Retina (tissue), 1 donor: ENCODE measurements at places on chromosomes 4 and X.

GRCh38 chr4:119010909-119011606, 122.4 kb downstream of the SYNPO2 start:
- no peak for DNase-seq

GRCh38 chrX:154352466-154352865, 22.0 kb downstream of the FLNA start:
- DNase-seq, result no peak

DNA sequence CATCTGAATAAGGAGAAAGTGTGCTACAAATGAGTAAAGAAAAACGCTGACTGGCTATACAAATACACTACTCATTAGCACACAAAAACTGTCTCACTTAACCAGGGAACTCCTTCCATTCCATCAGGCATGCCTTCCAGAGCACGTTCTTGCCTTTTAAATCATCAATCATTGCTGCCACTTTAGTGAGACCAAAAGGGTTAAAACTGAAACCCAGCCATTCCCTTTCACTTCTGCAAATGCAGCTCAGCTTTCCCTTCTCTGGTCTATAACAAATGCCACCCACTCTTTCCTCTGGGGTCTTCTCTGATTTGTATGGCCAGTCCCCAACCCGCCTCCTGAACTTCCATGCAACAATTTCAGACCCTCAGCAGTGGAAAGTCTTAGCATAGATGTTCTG, 231.5 kb downstream of the TRIML1 start:
- no peak for DNase-seq

DNA sequence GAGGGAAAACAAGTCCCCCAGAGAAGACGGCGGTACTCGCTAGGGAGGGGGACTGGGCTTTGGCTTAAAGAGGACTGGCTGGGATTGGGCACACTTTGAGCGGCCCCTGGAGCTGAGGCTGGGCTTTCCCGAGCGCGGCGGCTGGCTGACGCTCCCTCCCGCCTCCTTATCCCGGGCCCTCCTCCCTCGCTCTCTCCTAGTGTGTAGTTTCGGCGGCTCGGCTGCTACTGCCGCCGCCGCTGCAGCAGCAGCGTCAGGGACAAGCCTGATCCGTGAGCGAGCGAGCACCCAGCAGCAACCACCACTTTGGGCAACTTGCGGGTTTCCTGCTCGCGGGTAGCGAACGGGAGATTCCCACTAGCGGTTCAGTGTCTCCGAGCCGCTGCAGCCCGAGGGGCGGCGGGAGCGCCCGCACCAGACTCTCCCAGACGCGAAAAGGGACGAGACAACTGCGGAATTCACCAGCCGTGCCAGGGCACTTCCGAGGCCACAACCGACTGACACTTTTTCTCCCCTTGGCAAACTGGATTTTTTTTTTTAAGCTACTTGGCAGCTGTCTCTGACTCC, 632 bp upstream of the PCDH7 start:
- DNase-seq, result peak; percentile 95

- no peak for DNase-seq
These were observed 57.2 kb upstream of the CXorf66 start for GRCh38 chrX:140022482-140022881.

- DNase-seq, result no peak
These were observed 128.0 kb upstream of the SLC4A4 start for GRCh38 chr4:71210823-71211222.

- DNase-seq, result no peak
These were observed 83.0 kb upstream of the CLDN34 start for GRCh38 chrX:9884031-9884779.

GRCh38 chrX:104420907-104421306, 145.1 kb upstream of the IL1RAPL2 start:
- no peak for DNase-seq

- peak; percentile 87 for DNase-seq
These were observed 1.5 kb upstream of the DDX3X start for GRCh38 chrX:41332408-41333002.

GRCh38 chrX:24207826-24208225, 58.3 kb downstream of the ZFX start:
- no peak for DNase-seq

DNA sequence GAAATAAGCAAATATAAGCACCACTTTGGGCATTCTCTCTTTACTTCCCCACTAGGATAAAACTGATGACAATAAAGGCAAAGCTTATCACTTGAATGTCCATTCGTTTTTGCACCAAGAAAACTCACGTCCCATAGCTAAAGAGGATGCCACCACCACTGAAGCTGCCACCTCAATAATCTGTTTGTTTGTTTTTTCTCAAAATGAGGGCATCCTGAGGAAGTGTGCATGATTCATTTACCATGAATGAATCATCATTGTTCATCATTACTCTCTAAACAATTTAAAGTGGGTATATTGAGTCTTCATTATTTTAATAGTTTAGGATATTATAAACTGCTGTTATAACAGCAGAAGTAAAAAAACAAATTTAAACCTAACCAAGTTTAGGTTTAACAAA, 168.2 kb downstream of the DCTD start:
- DNase-seq, result no peak

GRCh38 chrX:14616836-14617235, 87.5 kb downstream of the GLRA2 start:
- DNase-seq, result no peak

GRCh38 chr4:48578132-48578968, 88.3 kb downstream of the ZAR1 start:
- DNase-seq, result peak; percentile 63

DNA sequence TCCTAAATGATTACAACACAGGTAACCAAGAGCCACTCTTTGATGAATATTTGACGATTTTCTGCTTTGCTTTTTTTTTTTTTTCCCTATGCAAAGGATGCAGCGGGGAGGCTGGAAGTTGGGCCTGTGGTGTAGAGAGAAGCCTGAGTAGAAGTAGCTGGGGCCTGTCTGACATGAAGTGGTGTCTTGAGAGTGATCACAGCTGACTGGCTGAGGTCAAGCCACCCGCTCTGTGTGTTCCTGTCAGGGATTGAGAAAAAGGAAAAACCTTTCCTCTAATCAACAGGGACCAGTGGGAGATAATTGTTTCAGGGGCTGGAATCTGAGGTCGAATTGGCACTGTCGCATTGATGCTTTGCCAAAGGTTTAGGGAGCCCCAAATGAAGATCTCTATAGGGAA, 258.7 kb downstream of the GRIA3 start:
- no peak for DNase-seq

- no peak for DNase-seq
These were observed 104.8 kb upstream of the CXCL13 start for GRCh38 chr4:77500801-77501200.

DNA sequence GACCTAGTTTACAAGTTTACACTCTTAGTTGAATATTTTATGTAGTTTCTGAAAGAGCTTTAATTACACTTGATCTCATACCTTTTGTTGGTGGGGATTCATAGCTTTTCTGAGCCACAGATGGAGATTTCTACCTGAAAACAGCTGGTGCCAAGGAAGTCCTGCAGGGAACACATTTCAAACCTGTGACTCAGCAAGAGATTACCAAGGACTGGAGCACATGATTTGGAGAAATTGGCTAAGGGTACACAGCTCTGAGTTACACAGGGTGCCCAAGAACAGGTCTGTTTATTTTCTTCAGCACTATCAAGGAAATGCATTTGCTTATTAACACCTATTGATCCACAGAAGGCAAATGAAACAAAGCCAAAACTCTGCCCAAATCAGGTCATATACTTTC, 691.5 kb downstream of the KCTD8 start:
- DNase-seq, result no peak

GRCh38 chr4:147772459-147772969, 40.6 kb downstream of the ARHGAP10 start:
- no peak for DNase-seq

- DNase-seq, result no peak
These were observed 44.8 kb downstream of the CLCN3 start for GRCh38 chr4:169665046-169665737.

DNA sequence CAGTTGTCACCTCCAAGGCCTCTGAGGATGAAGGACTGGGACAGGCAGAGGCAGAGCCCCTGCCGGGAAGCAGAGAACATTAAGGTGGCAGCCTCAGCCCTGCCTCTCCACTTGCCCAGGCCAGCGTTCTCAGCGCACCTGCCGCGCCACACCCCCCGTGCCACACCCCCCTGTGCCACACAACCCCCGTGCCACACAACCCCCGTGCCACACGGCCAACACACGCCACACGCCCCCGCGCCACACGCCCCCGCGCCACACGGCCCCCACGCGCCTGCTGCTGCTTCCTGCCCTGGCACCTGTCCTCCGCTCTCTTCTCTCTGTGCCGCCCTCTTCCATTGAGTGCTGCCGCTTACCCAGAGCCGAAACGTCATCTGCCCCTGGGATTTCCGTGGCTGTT, 58.0 kb upstream of the ZFP42 start:
- DNase-seq, result no peak

- DNase-seq, result no peak
These were observed 66.6 kb downstream of the USP38 start for GRCh38 chr4:143251348-143251747.

GRCh38 chr4:41963105-41963504, 18.5 kb upstream of the DCAF4L1 start:
- no peak for DNase-seq
